Osteoblast (primary cell): ENCODE measurements at places on chromosomes 2 and 18.

- no peaks in the 10 kb centered on the region for H3K27me3 ChIP-seq
- no peaks in the 10 kb centered on the region for H3K4me1 ChIP-seq
- H3K36me3 ChIP-seq = peaks cover 14% of the 10 kb centered on the region
- no peak for DNase-seq
Measured at GRCh38 chr18:76955524-76956170, 133.3 kb downstream of the ZNF236 start.

DNA sequence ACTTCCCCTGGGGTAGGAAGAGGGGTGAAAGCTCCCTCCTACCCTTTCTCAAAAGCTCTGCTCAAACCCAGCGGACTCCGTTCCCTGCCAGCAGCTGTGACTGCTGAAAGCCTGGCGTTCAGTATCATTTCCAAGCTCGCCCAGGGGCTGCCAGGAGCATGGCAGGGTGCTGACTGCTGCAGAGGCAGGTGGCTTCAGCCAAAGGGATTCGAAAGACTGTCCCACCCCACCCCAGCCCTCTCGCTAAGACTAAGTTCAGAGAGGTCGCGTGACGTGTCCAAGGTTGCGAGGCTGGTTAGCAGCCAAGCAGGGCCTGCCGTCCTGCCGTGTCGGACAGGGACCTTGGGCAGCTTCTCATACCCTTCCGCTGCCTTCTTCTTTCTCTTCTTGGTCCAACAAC lies 72.3 kb upstream of the RAB12 start:
- no peaks in the 10 kb centered on the region for H3K36me3 ChIP-seq
- no peak for DNase-seq
- H3K4me3 ChIP-seq = no peak overlapping the region
- no peaks in the 10 kb centered on the region for H3K27me3 ChIP-seq
- no peaks in the 10 kb centered on the region for H3K4me1 ChIP-seq
- H3K27ac ChIP-seq = no peak overlapping the region

DNA sequence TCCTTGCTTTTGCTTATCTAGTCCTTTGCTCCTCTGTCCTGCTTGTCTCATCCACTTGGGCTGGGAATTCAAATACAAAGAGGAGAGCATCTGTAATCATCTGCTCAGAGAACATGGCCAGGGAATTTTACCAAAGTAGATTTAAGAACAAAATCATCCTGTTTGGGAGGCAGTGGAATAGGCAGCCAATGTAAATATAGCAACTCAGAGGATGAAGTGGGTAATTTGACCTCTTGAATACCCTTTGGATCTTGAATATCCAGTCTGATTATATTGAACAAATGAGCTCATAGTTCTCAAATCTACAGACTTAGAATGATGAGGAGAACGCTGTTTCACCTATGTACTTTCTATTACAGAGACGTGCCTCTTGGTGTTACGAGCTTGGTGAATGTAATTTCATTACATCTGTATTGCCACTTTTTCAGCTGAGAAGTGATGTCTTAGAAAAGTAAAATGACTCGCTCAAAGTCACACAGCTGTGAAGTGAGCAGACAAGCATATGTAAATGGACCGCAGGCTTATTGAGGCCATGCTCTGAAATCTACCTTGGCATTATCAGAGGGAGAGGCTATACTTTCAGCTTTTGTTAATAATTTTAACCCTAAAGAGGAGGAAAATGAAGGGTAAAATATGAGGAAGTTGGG lies 266.3 kb downstream of the MTX2 start:
- H3K4me3 ChIP-seq = peak overlapping the region; percentile 36
- no peaks in the 10 kb centered on the region for H3K36me3 ChIP-seq

GRCh38 chr2:208300847-208301618 lies 35.0 kb downstream of the PIKFYVE start:
- H3K36me3 ChIP-seq = peaks cover 36% of the 10 kb centered on the region
- no peaks in the 10 kb centered on the region for H3K4me1 ChIP-seq
- H3K27ac ChIP-seq = no peak overlapping the region

- no peak overlapping the region for H3K27ac ChIP-seq
- no peaks in the 10 kb centered on the region for H3K36me3 ChIP-seq
- H3K4me3 ChIP-seq = no peak overlapping the region
- H3K4me1 ChIP-seq = no peaks in the 10 kb centered on the region
- no peaks in the 10 kb centered on the region for H3K27me3 ChIP-seq
- peak; percentile 65 for DNase-seq
Measured at GRCh38 chr2:236583621-236584203, 14.1 kb downstream of the ACKR3 start.

GRCh38 chr2:73728043-73728442 lies 9.1 kb downstream of the TPRKB start:
- no peaks in the 10 kb centered on the region for H3K4me1 ChIP-seq
- H3K27ac ChIP-seq = no peak overlapping the region
- peaks cover 22% of the 10 kb centered on the region for H3K36me3 ChIP-seq
- no peak overlapping the region for H3K4me3 ChIP-seq
- H3K27me3 ChIP-seq = no peaks in the 10 kb centered on the region

GRCh38 chr2:16322308-16323125 lies 343.1 kb downstream of the CYRIA start:
- no peak overlapping the region for H3K4me3 ChIP-seq
- DNase-seq = no peak
- no peaks in the 10 kb centered on the region for H3K36me3 ChIP-seq
- H3K27ac ChIP-seq = no peak overlapping the region
- no peaks in the 10 kb centered on the region for H3K4me1 ChIP-seq

- peaks cover 14% of the 10 kb centered on the region for H3K4me1 ChIP-seq
- H3K27me3 ChIP-seq = no peaks in the 10 kb centered on the region
- H3K4me3 ChIP-seq = no peak overlapping the region
- no peak overlapping the region for H3K27ac ChIP-seq
Measured at GRCh38 chr2:120637847-120638246, 97.8 kb upstream of the GLI2 start.
